ENCODE measurements at places on chromosomes 6 and 20. TPM values are rescaled to one million over a fixed set of nuclear protein-coding genes. Genes with fewer than 3 reads are reported as not detected.

DNA sequence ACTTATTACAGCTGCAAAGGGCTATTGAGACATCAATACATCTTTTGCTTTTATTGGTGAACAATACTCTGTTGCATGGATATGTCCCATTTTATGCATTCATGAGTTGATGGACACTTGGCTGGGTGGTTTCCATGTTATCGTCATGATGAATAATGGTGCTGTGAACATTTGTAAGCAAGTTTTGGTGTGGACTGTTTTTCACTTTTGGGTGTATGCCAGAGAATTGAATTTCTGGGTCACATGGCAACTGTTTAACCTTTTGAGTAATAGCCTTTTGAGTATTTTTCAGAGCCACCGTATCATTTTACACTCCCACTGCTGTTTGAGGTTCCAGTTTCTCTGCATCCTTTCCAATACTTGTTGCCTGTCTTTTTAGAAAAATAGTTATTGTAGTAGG, 107.0 kb downstream of the JARID2 start:
- no peak for DNase-seq

DNA sequence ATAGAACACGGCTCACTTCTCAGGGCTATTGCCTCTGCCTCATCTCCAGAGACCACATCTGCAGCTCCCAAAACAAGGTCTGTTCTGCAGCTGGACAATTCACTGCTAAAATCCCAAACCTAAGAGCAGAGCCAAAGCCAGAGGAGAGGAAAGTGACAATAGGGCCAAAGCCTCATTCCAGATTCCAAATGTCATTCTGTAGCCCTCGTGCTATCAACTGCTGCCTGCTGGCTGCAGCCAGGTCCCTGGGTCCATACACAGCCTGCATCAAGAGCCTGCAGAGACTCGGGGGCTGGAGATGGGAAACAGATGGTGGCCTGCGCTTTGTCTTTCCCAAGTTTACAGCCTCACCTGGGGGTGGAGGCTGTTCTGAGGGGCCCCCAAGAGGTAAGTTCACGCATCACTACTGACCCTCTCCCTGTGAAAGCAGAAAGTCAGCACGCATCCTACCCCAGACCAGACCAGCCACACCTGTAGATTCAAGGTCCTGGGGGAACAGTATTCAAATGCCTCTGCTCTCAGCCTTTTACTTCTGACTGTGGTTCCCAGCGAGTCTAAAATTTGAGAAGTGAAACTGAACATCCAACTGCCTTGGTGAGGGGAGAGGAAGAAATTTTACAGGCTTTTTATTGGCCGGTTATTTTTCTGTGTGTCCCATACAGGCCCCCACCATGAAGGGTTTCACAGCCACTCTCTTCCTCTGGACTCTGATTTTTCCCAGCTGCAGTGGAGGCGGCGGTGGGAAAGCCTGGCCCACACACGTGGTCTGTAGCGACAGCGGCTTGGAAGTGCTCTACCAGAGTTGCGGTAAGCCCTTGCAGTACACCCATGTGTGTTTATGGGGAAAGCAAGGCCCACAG, at the start of gene LY86:
Gene LY86 (plus strand): TSS at position 657 of the 860 bp plus-strand sequence. CDS start 15 bp downstream, at position 672.
- peak; percentile 87 for DNase-seq

GRCh38 chr6:43831191-43831590, 61.2 kb downstream of the VEGFA start:
- no peak for DNase-seq

GRCh38 chr20:50541606-50542041, 31.4 kb downstream of the PTPN1 start:
- peak; percentile 69 for DNase-seq

The COL11A2 gene
- 0.39 TPM for total RNA-seq

The SS18L1 gene
- 20.7 TPM for total RNA-seq

DNA sequence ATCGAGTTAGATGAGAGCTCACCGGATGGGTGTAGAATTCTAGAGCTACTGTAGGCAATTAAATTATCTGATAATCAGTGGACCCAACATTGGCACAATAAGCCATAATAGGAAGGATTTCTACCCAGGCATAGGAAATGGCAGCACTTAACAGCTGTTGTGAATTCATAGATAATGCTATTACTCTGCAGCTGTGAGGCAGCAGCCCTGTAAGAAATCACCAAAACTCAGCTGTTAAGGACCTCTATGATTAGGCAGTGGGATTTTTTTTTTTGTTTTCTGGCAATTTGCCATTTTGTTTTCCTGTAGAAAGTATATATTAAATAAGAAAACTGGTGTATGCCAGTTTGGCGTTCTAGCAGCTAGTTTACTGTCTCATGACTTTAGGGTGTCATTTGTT, 609.1 kb upstream of the SLC35B3 start:
- DNase-seq, result no peak

The SEMG1 gene
- total RNA-seq, result not detected

The AGPAT1 gene
- total RNA-seq, result 29.8 TPM

- no peak for DNase-seq
Observed at GRCh38 chr6:4138186-4138585, 2.8 kb upstream of the ECI2 start.

The RSPO3 gene
- not detected for total RNA-seq
